Prostate gland (tissue), 2 donors: ENCODE measurements at places on chromosomes 2 and 18. TPM values are rescaled to one million over a fixed set of nuclear protein-coding genes. Genes with fewer than 3 reads are reported as not detected.
A peak's percentile ranks its signal among the peaks of the same experiment; 100 is the strongest.

- no peak for DNase-seq
- H3K4me3 ChIP-seq, result no peak overlapping the region
- H3K27ac ChIP-seq, result no peak overlapping the region
- H3K4me1 ChIP-seq, result no peaks in the 10 kb centered on the region
- no peaks in the 10 kb centered on the region for H3K27me3 ChIP-seq
- H3K36me3 ChIP-seq, result no peaks in the 10 kb centered on the region
Measured at GRCh38 chr2:42266236-42266635, 94.8 kb downstream of the COX7A2L start.

GRCh38 chr18:76622651-76623050 is 127.6 kb upstream of the ZNF516 start:
- no peaks in the 10 kb centered on the region for H3K27me3 ChIP-seq
- H3K36me3 ChIP-seq, result no peaks in the 10 kb centered on the region
- peak overlapping the region; percentile 20 for H3K27ac ChIP-seq

PRKAG3 gene
- total RNA-seq, result not detected

- H3K27ac ChIP-seq, result no peak overlapping the region
- H3K4me3 ChIP-seq, result no peak overlapping the region
- no peaks in the 10 kb centered on the region for H3K36me3 ChIP-seq
- DNase-seq, result peak; percentile 11
- no peaks in the 10 kb centered on the region for H3K27me3 ChIP-seq
Measured at GRCh38 chr18:41949206-41949920, 5.7 kb upstream of the PIK3C3 start.

ALK gene
- total RNA-seq, result 1.2 TPM

FHL2 gene
- 250 TPM for total RNA-seq

DNA sequence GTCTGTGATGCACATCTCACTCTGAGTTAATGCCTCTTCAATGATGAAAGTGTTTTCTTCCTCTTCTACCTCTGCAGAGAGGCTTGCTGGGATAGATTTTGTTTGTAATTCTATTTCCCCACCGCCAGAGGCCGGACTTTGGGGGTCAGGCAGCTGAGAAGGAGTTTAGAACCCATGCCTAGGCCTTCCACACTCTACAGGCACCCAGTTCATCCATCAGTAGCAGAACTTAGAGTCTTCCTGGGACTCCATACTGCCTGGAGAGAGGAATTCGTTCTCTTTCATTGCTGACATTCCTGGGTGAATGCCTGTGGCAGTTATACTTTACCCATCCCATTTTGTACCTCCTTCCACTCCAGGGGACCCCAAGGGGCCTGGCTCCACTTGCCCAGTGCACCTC is 9.1 kb downstream of the TPRKB start:
- peaks cover 3% of the 10 kb centered on the region for H3K4me1 ChIP-seq
- H3K36me3 ChIP-seq, result no peaks in the 10 kb centered on the region
- no peak overlapping the region for H3K4me3 ChIP-seq
- H3K27me3 ChIP-seq, result no peaks in the 10 kb centered on the region

RAB27B gene
- 60.2 TPM for total RNA-seq

DNA sequence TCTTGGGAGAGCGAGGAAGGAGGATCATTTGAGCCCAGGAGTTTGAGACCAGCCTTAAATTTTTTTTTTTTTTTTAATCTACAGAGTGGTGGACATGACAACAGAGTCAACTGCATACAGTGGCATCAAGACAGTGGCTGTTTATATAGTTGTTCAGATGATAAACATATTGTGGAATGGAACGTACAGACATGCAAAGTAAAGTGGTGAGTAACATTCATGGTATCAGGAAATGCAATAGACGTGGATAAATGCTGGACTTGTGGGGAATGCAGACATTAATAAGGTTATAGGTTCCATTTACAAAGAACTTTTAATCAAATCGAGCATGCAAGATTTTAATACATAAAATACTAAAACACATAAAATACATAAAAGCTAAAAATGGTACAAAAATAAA is 11.9 kb downstream of the WDR43 start:
- no peaks in the 10 kb centered on the region for H3K4me1 ChIP-seq
- H3K27me3 ChIP-seq, result no peaks in the 10 kb centered on the region
- DNase-seq, result no peak
- H3K36me3 ChIP-seq, result no peaks in the 10 kb centered on the region
- H3K27ac ChIP-seq, result no peak overlapping the region
- no peak overlapping the region for H3K4me3 ChIP-seq

GRCh38 chr2:159285433-159285832 is 1.1 kb downstream of the WDSUB1 start:
- H3K27me3 ChIP-seq, result no peaks in the 10 kb centered on the region
- no peaks in the 10 kb centered on the region for H3K4me1 ChIP-seq
- no peak for DNase-seq
- H3K27ac ChIP-seq, result peak overlapping the region; percentile 95
- no peaks in the 10 kb centered on the region for H3K36me3 ChIP-seq

SH3BP4 gene
- total RNA-seq, result 134 TPM

REG3G gene
- not detected for total RNA-seq

CTLA4 gene
- 0.73 TPM for total RNA-seq

- no peaks in the 10 kb centered on the region for H3K36me3 ChIP-seq
- H3K4me1 ChIP-seq, result no peaks in the 10 kb centered on the region
- no peak overlapping the region for H3K4me3 ChIP-seq
- DNase-seq, result no peak
- no peak overlapping the region for H3K27ac ChIP-seq
Measured at GRCh38 chr2:206408323-206409320, 34.7 kb upstream of the ADAM23 start.

DNA sequence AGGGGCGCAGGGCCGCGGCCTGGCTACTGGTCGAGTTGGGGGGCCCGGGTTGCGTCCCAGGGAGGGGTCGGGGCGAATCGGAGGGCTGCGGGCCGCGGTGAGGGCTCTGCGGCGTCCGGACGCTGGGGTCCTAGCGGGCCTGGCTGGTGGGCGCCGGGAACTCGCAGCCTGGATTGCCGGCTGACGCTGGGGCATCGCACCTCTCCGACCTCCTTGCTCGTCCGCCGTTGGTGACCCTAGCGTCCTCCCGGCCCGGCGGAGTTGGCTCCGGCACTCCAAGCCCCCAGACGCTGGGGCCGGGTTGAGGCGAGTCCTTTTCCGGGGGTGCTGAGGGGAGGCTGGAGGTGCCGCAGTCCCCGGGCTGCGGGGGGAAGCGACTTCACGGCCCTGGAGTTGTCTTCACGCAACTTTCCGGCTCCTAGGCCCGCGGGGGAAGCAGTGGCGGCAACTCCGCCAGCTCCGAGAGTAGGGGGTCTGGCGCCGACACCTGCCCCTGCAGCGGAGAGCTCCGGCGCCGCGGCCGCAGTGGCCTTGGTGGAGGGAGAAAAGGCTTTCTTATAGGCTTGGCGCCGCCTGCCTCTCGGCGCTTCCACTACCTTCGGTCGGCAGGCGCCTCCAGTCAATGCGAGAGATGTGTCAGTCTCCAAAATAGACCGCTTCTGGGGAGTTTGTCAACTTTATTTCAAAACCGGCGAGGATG is 70.3 kb downstream of the HAUS1 start:
- H3K4me3 ChIP-seq, result peak overlapping the region; percentile 94
- no peaks in the 10 kb centered on the region for H3K36me3 ChIP-seq
- H3K27me3 ChIP-seq, result no peaks in the 10 kb centered on the region
- peak; percentile 9 for DNase-seq
- no peaks in the 10 kb centered on the region for H3K4me1 ChIP-seq
- peak overlapping the region; percentile 92 for H3K27ac ChIP-seq

GBX2 gene
- total RNA-seq, result not detected

LIMS3 gene
- total RNA-seq, result 6.6 TPM

GRCh38 chr2:178327516-178327915 is 123.5 kb downstream of the PRKRA start:
- no peaks in the 10 kb centered on the region for H3K4me1 ChIP-seq
- no peaks in the 10 kb centered on the region for H3K27me3 ChIP-seq
- no peak overlapping the region for H3K4me3 ChIP-seq

DNA sequence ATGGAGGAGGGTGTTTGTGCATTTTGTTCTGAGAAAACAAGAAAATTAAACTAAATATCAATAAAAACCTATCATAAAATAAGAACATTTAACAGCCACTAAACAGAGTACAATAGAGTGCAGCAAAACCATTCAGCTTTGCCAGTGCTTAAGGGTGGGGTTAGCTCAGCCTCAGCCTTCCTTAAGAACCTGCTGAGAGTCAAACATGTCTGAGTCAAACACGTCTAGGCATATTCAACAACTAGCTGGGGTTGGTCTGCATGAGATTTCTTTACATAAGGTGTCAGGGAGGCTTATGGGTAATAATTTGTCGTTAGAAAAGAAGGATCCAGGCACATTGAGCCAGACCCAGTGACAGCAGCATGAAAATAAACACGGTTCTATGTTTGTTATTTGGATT is 298.2 kb downstream of the SP3 start:
- H3K27ac ChIP-seq, result no peak overlapping the region
- DNase-seq, result no peak
- no peak overlapping the region for H3K4me3 ChIP-seq
- H3K36me3 ChIP-seq, result no peaks in the 10 kb centered on the region

GRCh38 chr2:197247083-197247482 is 63.5 kb downstream of the ANKRD44 start:
- no peak overlapping the region for H3K27ac ChIP-seq
- no peaks in the 10 kb centered on the region for H3K36me3 ChIP-seq
- DNase-seq, result no peak

DNA sequence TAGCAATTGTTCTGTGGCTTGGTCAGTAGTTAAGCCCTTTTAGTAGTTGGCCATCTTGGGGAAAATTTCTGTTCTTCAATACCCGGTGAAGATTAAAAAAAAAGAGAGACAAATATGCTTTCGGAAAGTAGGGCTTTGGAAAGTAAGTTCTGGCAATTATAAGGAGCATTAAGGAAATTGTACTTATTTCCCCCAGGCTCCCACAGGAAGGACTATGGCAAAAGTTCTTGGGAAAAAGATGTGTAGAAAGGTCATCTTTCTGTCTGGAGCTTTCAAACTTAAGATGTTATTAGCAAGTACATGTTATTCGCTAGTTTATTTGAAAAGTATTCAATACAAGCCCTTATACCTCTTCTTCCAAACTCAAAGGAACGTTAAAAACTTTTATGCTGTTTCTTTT is 144.5 kb downstream of the MTX2 start:
- no peaks in the 10 kb centered on the region for H3K4me1 ChIP-seq
- no peaks in the 10 kb centered on the region for H3K36me3 ChIP-seq
- H3K27me3 ChIP-seq, result no peaks in the 10 kb centered on the region
- H3K4me3 ChIP-seq, result no peak overlapping the region
- no peak overlapping the region for H3K27ac ChIP-seq
- DNase-seq, result no peak

DNA sequence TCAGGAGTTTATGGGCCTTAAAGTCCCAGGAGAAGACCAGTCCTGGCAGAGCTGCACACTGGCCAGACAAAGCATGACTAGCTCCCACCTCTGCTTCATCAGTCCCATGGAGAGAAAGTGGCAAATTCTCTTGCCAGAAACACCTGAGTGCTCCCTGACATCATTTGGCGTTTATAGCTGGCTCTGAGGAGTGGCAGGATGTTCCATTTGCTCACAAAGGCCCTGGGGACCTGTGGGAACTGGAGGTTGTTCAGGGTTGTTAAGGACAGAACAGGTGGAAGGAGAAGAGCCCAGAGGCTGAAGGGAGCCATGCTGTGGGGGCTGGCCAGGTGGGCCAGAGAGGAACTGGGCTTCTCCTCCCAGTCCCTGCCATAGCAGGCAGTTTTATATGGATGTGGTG is 56.1 kb downstream of the RPL37A start:
- H3K4me3 ChIP-seq, result no peak overlapping the region
- H3K4me1 ChIP-seq, result peaks cover 24% of the 10 kb centered on the region
- H3K27ac ChIP-seq, result peak overlapping the region; percentile 34
- H3K36me3 ChIP-seq, result no peaks in the 10 kb centered on the region
- DNase-seq, result peak; percentile 30

PROKR1 gene
- total RNA-seq, result not detected

MYO3B gene
- total RNA-seq, result 0.09 TPM

ANTXR1 gene
- 25.8 TPM for total RNA-seq

DNA sequence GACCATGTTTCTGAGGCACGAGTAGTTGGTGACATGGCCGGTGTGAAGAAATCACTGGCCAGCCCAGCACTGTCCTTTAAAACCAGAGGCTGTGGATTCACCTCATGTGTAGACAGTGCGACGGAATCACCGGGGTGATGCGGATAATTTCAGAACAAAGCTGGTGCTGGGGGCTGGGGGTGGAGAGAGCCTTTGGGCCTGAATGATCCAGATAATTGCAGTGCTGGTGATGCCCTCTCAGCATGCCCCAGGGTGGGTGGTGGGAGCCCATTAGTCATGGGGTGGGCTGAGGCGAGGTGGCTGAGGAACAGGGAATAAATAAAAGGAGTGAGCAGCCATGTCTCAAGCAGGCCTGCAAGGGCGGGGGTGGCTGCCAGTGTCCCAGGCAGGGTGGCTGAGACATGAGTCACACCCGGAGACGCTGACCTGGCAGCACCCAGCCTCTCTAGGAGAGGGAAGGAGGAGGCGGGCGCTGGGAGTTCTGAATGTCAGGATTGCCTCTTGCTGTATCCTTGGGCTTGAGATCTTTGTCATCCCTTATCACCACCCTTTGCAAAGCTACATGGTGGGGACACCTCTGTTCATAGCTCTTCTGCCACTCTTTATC is 151.1 kb upstream of the MSH6 start:
- H3K27me3 ChIP-seq, result peaks cover 2% of the 10 kb centered on the region
- no peak overlapping the region for H3K4me3 ChIP-seq
- H3K36me3 ChIP-seq, result no peaks in the 10 kb centered on the region
- H3K4me1 ChIP-seq, result no peaks in the 10 kb centered on the region
- H3K27ac ChIP-seq, result no peak overlapping the region
- no peak for DNase-seq

DNA sequence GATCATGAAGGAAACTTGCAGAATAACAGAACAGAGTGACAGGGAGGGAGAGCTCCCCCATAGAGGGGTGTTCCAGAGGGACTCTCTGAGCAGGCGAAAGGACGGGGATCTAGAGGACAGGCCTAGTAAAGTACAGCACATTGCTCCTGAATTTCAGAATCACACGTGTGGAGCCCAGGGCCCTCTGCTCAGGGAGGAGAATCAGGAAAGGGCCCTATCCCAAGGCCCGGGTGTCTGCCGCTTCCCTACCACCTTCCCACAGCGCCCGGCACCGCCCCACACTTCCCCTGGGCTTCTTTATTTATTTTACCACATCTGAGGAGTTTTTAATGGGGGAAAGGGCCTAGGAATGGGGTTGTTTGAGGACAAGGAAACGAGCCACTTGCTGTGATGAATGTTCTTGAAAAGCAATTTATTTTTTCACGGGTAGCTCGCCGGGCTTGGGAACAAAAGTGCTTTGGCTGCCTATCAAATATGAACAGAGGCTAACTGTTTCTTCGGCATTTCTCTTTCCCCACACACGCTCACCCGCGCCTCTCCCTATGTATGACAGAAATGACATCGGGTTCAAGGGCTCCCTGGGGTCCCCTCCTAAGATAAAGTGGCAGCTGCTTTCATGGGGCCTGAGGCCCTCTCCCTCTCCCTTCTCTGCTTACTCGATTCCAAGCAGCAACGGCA is 79.3 kb upstream of the GLI2 start:
- no peaks in the 10 kb centered on the region for H3K27me3 ChIP-seq
- DNase-seq, result no peak
- H3K36me3 ChIP-seq, result no peaks in the 10 kb centered on the region
- H3K4me1 ChIP-seq, result no peaks in the 10 kb centered on the region

- no peak for DNase-seq
- no peak overlapping the region for H3K27ac ChIP-seq
- no peaks in the 10 kb centered on the region for H3K36me3 ChIP-seq
- no peaks in the 10 kb centered on the region for H3K4me1 ChIP-seq
- no peak overlapping the region for H3K4me3 ChIP-seq
Measured at GRCh38 chr18:35268821-35269220, 21.2 kb downstream of the ZSCAN30 start.

TMEM237 gene
- 31.4 TPM for total RNA-seq

- H3K36me3 ChIP-seq, result no peaks in the 10 kb centered on the region
- no peaks in the 10 kb centered on the region for H3K4me1 ChIP-seq
- H3K27me3 ChIP-seq, result no peaks in the 10 kb centered on the region
- no peak overlapping the region for H3K27ac ChIP-seq
Measured at GRCh38 chr2:224027070-224027469, 12.0 kb downstream of the SERPINE2 start.
